ENCODE measurements at places on chromosomes 5 and 9.
A peak's percentile ranks its signal among the peaks of the same experiment; 100 is the strongest.

- no peak for DNase-seq
Measured at GRCh38 chr9:136430588-136431234, 8.9 kb downstream of the INPP5E start.

DNA sequence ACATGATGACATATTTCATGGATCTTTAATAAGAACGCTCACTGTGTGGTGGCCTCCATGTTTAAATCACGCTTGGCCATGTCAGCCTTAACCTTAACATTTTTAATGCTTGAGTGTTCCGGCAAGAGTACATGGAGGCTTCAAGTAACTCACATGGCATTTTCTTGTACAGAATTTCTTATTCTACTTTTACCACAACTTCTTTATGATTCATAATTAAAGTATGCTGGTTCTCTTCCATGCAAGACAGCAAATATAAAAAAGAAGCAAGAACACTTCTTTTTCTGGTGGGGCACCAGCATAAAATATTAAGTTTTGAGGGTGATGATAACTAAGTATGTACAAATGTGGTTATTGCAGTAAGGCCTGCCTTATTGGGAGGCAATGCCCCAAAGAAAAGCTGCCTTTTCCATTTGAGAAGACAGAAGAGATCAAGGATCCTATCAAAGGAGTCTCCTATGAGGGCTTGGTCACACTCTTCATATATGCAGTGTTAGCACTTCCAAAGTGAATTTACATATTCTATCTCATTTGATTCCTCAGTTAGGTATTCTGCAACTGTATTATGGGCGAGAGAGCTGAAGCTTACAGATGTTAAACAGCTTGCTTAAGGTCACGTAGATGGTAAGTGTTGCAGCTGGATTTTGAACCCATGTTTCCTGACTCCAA, 382.7 kb upstream of the MEF2C start:
- DNase-seq, result no peak

GRCh38 chr5:3024976-3025375, 273.5 kb upstream of the IRX2 start:
- no peak for DNase-seq

DNA sequence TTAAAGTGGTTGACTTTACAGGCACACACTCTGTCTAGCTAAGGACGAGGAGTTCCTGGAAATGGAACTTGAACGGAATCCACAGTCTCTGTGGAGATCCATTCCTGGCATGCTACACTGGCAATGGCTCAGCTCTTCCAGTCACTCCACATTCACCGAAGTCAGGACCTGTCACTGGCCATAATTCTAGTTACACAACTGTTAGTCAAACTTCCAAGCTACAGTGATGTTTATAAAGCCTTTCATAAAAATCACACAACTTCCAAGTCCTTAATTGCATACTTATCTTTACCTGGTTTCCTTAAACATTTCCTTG, 15.7 kb downstream of the CDC14B start:
- DNase-seq, result no peak

- DNase-seq, result no peak
Measured at GRCh38 chr5:151720215-151720614, 33.5 kb upstream of the SPARC start.

- no peak for DNase-seq
Measured at GRCh38 chr9:18429070-18429469, 44.9 kb upstream of the ADAMTSL1 start.

DNA sequence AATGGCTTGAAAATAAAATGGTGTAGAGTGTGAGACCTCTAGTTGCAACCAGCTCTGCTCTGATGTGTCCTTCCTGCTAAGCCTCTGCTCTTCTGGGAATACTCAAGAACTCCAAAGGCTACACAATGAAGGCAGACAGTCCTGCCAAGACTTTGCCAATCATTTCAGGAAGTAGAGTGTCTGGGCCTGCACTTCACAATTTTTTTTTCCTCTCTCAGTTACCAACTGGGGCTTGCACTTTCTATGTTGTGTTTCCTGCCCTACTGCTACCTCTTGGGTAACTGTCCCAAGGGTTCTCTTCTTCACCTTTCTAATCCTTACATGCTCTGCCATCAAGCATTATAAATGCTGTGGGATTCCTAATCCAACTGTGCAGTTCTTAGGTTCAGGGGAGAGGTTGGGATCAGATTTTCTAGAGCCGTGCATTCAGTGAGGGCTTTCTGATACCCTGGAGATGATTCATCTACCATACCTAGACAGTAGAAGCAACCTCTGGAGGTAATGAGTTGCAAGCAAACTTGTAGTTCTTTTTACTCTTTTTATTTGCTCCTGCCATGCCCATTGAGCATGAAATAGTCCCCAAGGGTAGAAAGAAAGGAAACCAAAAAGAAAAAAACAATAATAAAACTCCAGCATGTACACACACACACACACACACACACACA, 365.9 kb downstream of the MLLT3 start:
- no peak for DNase-seq

DNA sequence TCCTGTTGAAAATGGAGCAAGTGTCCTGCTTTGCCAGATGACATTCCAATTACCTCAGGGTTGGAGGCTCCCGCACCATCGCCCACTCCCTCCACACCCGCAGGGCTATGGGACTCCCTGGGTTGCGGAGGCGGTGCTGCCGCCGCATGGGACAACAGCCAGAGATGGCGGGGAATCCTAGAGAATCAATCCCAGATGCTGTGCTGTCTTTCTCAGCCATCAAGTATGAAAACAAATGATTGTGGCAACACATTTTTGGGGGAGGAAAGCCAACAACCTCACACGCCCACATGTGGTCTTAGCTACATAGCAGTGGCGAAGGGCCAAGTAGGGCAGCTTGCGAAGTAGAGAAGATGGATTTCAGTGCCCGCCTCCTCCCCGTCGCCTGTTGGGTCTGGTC, 46.7 kb downstream of the IL31RA start:
- no peak for DNase-seq

DNA sequence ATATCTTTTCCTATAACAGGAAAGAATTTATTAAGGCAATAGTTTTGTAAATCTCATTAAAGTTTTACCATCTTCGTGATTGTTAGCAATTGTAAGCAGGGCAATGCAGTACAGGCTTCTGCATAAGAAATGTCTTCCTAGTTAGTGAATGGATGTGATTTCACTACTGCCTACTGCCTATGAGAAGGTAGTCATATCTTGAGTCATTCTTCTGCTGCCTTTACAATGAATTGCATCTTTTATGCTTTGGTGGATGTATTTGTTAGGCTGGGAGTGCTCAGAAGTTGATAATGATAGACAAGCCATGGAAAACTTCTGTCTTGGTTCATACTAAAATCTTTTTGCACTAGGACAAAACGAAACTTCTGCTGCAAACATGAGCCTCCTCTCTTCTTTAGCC, 128.0 kb downstream of the ADAMTSL1 start:
- no peak for DNase-seq

GRCh38 chr5:40560474-40561110, 119.1 kb upstream of the PTGER4 start:
- DNase-seq, result no peak

GRCh38 chr5:170638454-170639220, 134.8 kb downstream of the KCNIP1 start:
- peak; percentile 97 for DNase-seq

- DNase-seq, result peak; percentile 24
Measured at GRCh38 chr9:138097501-138097991, 220.0 kb downstream of the CACNA1B start.

GRCh38 chr5:142600611-142601358, 85.1 kb downstream of the FGF1 start:
- no peak for DNase-seq

- DNase-seq, result peak; percentile 54
Measured at GRCh38 chr9:84339962-84340361, 596 bp downstream of the SLC28A3 start.

DNA sequence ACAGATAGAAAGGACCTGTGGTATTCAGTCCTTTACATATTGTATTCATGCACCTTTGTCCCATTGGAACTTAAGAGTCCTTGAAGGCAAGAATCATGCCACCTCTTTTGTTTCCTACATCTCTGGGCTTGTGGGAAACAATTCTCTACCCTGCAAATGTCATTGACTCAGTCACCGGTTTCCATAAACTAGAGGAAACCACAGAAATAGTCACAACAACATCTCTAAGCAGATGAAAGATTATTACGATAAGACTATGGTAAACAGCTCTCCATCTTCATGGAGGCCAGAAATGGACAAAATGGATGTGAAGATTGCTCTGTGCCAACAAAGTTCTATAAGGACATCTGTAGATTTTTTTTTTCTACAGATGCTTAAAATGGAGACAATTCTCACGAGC, 165.5 kb downstream of the PIK3R1 start:
- no peak for DNase-seq

GRCh38 chr5:72531496-72532190, 24.4 kb upstream of the ZNF366 start:
- DNase-seq, result no peak

Data from endodermal cell (in vitro differentiated cells).